GDM1 (cell line): ENCODE measurements at places on chromosomes 5 and 9.

DNA sequence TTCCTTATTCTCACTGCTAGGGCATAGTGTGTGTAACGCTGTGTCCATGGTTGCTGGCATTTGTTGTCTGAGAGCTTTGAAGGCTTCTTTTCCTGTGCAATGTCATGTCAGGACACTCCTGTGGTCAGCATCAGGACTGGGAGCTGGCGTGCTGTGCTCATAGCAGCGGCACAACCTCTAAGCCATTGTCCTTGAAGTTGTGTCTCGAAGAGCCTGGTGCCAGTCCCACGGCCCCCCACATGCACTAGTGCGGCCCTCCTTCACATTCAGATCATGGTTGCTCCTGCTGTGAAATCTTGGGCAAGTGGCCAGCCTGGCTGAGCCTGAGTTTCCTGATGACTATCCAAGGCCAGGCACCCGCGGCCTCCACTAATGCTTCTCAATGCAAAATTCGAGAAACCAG, 32.4 kb downstream of the PDZD2 start:
- DNase-seq = no peak

- DNase-seq = no peak
These were observed 1.9 kb downstream of the FBXO10 start for GRCh38 chr9:37574241-37574721.

GRCh38 chr5:141858079-141858765, 20.0 kb downstream of the PCDH1 start:
- no peak for DNase-seq

DNA sequence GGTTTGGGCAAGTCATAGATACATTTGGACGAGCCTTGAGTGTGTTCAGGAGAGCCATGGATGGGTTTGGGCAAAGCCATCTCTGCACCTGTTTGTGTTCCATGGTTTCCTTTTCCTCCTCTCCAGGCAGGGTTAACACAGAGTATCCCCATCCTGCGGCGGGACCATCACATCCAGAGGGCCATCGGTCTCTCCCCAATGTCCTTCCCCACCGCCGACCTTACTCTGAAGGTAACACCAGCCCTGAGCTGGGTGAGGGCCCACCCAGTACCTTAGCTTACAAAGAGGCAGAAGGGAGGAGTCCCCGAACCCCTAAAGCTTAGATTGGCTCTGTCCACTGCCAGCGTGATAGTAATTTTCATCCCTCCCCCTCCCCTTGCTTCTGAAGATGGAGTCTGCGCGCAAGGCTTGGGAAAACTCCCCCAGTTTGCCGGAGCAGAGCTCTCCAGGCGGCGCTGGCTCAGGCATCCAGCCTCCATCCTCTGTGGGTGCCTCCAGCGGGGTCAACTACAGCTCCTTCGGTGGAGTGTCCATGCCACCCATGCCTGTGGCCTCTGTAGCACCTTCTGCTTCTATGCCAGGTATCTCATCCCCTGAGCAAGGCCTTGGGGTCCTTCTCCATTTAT, 18.0 kb upstream of the POMT1 start:
- no peak for DNase-seq

GRCh38 chr5:501831-502184, 22.4 kb downstream of the SLC9A3 start:
- DNase-seq = no peak
